ENCODE measurements at places on chromosomes 7 and 10. TPM values are rescaled to one million over a fixed set of nuclear protein-coding genes. Genes with fewer than 3 reads are reported as not detected.

Gene VIPR2
- not detected for total RNA-seq

Gene RBP4
- 11.8 TPM for total RNA-seq

Gene TES
- 66.3 TPM for total RNA-seq

Gene FAM237B
- total RNA-seq = not detected

Gene SPDYE5
- total RNA-seq = not detected

Gene SHTN1
- 24.9 TPM for total RNA-seq

Gene KCND2
- not detected for total RNA-seq

Gene CCDC146
- 0.48 TPM for total RNA-seq

Gene EXOC4
- 19.6 TPM for total RNA-seq

Gene MCM10
- 21.2 TPM for total RNA-seq

Gene SLC18A2
- total RNA-seq = not detected

Gene GALNT17
- total RNA-seq = not detected

Gene EPDR1
- 84.6 TPM for total RNA-seq

Gene SPDYE1
- not detected for total RNA-seq

Gene C10orf88
- total RNA-seq = 8.2 TPM
